NCI-H1417 treated with DMSO at 0.1 percent for 48 hours (cell line): ENCODE measurements at places on chromosomes 4 and X.

DNA sequence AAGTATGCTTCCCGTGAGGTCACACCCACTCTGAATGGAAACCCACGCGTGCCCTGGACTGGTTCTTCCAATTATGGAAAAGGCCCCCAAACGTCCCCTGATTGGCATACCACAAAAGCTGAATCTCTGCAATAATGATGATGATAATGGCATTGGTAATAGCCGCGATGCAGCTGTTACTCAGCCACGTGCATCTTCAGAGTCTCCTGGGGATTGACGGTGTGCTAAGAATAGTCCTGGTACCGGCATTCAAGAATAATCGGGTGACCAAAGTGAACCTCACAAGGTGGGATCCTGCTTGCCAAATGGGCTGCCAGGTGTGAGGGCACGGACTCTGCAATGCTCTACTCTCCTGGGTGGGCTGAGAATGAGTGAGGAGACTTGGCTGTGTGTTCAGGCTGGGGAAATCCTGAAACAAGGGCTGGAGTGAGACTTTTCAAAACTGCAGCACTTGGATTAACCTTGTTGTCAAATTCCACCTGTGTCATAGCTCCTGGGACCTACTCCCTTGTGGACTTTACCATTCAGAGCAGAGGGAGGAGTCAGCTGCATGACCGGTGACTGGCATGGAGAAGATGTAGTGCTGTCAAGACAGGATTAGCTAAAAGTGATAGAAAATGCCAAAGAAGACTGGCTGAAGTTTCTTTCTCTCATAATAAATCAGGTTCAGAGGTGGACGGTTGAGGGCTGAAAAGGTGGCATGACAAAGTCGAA lies 615.4 kb downstream of the MID1IP1 start:
- no peak for DNase-seq

DNA sequence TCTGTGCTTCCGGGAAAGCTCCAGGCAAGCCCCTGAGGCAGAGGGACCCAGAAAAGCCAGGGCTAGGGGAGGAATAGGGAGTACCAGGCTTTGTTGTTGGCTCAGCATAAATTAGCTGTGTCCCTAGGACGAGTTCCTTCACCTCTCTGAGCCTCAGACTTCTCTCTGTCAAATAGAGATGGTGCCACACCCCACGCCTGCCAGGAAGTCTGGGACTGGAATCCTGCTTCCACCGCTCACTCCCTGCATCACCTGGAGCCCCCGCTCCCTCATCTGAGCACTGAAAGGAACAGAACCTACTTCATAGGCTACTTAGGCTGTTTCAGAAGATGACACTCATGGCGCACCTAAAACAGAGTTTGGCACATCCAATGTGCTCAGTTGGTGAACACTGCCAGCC lies 8.1 kb upstream of the JAKMIP1 start:
- no peak for DNase-seq

DNA sequence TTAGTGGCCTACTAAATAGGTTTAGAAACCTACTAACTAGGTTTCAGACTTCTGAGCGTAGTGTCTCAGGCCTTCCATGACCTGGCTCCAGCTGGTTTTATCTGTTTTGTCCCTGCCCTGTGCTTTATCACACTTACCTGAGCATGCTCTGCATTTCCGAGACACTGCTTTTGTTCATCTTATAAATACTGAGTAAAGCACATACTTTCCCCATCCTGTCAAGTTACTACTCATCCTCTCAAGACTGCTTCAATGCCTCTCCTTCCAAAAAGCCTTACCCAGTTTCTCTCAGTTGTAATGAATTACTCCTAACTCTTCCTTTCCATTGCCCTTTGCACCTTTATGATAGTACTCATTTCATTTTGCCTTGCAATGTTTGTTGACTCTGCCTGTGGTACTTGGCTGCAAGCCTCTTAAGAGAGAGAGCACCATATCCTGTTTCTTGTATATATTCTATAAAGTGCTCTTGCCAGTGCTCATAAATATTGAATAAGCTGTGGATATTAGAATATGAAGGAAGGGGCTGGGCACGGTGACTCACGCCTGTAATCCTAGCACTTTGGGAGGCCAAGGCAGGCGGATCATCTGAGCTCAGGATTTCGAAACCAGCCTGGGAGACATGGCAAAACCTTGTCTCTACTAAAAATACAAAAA lies 34.4 kb downstream of the SLAIN2 start:
- DNase-seq, result no peak

DNA sequence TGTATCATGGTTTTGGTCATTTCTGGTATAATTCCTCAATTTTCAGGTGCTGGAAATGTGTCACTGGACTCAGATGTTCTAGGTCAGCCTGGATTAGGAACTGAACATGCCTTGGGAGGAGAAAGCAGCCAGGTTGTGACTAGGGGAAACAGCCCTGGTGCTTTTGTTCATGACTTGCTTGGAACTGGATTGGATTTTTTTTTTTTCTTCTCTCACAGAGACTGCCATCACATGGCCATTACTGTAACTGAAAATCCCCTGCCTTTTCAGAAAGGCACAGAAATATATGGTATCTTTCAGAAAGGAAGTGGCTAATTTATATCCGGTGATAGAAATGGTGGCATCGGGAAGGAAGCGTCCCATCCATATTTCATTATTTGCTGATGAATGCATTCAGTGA lies 34.6 kb downstream of the SEPTIN11 start:
- DNase-seq, result no peak

DNA sequence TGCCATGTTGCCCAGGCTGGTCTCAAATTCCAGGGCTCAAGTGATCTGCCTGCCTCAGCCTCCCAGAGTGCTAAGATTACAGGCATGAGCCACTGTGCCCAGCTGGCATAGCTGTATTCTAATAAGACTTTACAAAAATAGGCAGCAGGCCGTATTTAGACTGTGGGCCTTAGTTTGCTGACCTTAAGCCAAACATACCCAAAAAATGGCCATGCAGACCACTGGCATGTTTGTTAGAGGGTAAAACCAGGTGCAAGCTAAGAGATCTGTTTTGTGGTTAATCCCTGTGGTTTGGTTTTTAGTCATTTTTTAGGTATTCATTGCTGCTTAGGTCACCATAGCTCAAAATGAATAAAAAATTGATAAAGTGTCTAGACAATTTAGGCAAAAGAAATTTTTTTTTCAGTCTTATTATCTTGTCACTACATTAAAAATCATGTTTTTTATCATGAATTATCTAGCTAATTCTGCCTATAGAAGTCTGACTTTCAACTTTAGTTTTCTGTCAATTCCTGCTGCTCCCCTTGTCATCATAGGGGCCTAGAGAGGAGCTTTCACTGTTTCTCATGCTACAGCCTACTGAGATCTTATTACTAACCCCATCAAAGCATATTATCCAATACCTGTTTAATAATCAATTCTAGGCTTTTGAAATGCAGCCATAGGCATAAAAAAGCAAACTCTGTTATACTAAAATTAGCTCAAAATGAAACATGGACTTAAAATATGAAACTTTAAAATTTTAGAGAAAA lies 7.5 kb upstream of the SPINK2 start:
- no peak for DNase-seq

GRCh38 chr4:38568768-38569167 lies 95.2 kb upstream of the KLF3 start:
- no peak for DNase-seq

- no peak for DNase-seq
These were observed 10.9 kb downstream of the GAB1 start for GRCh38 chr4:143347484-143348111.

GRCh38 chr4:148330724-148331123 lies 111.5 kb downstream of the NR3C2 start:
- DNase-seq, result no peak

DNA sequence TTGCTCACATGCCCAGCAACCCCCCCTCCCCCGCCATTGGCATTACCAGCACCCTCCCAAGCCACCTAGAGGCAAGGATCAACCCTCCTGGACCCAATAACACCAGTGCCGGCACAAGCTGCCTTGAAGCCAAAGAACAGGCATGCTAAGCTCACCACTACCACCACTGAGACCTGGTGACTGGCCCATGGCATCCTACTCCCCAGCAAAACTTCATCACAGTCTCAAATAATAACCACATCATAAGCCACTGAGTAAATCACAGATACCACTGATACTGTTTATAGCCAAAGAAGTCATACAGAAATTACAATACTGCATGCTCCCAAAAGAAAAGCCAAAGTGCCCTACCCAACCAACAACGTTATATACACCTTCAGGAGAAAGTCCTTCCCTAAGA lies 73.6 kb upstream of the RPL34 start:
- DNase-seq, result no peak

- no peak for DNase-seq
These were observed 7.2 kb downstream of the GTPBP6 start for GRCh38 chrX:311156-312129.

DNA sequence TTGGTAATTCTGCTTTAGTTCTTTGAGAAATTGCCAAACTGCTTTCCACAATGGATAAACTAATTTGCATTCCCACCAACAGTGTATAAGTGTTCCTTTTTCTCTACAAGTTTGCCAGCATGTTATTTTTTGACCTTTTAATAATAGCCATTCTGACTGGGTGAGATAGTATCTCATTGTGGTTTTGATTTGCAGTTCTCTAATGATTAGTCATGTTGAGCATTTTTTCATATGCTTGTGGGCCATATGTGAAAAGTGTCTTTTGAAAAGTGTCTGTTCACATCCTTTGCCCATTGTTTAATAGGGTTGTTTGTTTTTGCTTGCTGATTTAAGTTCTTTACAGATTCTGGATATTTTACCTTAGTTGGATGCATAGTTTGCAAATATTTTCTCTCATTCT lies 25.9 kb downstream of the ENPEP start:
- no peak for DNase-seq

DNA sequence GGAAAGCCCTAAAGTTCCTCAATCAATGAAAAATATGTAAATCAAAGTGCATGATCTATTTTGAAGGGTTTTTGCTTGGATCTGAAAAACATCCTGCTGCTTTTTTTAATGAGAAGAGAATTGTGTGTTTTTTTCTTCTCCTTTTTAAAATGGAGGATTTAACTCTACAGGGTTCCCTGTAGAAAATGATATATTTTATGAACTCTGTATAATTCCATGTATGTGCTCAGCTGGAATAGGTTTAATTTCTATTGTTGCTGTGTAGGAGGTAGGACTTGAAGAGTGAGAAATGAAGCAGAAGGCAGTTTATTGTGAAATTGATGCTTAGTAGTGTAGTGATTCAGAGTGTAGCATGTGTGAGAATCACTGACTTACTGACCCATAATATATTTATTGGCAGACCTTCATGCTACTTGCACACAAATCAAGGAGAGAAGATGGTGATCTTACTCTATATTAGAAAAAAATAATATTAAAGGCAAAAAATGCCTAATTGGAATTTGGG lies 286.8 kb upstream of the FSTL5 start:
- no peak for DNase-seq

GRCh38 chrX:77953708-77954107 lies 15.7 kb downstream of the PGAM4 start:
- no peak for DNase-seq

DNA sequence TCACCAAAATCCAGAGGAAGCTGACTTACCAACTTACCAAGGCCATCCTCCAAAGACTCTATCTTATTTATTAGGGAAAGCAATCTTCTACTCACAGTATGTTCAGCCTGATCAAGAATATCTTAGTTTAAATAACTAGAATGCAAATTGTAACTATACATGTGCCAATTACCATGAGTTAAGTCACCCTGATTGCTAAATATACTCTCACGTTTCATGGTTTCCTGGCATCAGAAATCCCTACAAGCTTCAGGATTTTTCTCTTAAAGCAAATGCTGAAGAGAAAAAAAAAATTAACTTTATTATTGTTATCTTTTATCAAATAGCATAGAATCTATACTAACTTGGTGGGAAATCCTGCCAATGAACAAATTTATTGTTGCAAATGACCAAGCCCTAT lies 63.0 kb upstream of the MXD4 start:
- no peak for DNase-seq

DNA sequence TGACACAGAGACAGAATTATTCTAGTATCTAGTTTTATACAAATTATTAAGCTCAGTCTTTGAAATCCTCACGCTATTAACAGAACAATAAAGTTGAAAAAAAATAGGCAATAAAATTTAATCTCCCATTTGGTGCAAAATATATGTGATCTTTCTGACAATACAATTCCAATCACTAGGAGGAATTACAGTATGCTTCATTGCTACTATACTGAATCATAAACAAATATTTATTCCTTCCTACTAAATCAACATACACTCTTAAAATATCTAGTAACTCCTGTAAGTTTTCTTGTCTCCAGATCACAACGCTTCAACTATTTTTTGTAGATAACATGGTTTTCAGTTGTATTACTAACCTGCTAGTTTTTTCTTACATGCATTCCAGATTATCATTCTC lies 45.7 kb downstream of the KLHL8 start:
- no peak for DNase-seq

- DNase-seq, result no peak
These were observed 150.9 kb upstream of the FAM241A start for GRCh38 chr4:111994392-111994791.

DNA sequence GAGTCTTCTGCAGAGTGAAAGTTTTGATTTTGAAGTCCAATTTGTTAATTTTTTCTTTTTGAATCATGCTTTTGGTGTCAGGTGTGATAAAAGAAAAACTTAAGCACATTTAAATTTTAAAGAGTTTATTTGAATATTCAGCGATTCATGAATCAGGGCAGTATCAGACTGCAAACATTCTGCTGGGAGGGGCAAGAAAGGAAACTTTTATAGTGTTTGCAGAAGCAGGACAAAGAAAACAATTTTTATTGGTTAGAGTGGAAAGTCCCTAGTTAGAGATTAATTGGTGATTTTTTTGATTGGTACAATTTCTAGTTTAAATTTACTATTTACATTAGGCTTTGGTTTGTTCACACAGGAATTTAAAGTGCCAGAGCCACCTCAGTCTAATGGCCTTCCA lies 1.5 kb upstream of the DIPK2B start:
- no peak for DNase-seq

GRCh38 chrX:102580891-102581290 lies 18.4 kb upstream of the ARMCX5 start:
- no peak for DNase-seq

GRCh38 chr4:55017406-55017805 lies 108.0 kb downstream of the KDR start:
- DNase-seq, result no peak

- DNase-seq, result no peak
These were observed 49.6 kb downstream of the JADE1 start for GRCh38 chr4:128858879-128859671.

DNA sequence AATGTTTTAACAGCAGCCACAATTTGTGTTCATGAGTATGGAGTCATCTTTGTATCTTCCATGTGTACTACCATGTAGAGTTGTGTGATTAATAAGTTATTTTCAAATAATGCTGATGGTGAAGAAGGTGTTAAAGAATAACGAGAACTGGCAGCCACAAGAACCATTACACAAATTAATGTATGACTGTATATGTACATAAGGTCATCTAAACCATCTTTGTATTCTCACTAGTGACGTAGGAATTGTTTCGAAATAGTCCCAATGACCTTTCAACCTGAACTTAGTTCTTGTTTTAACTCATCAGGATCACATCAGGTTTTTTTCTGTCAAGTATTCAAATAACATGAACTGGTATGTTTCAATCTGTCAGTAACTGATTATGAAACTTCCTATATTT lies 48.3 kb upstream of the NOCT start:
- DNase-seq, result no peak

DNA sequence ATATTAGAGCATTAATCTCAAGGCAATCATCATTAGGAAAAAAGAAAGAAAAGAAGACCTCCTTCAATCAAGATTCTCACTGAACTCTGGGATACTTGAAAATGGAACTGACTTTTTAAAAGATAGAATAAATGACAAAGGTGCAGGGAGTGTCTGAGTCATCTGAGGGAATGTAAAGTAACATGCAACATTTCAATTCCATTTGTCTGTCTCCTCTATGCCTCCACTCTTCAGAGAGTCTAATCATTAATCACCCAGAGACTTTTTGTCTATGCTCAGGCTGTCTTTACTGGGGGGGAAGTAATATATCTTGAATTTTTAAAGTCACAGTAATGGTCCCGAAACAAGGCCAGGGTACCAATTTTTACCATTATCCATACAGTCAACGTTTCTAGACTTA lies 55.0 kb upstream of the PACRGL start:
- no peak for DNase-seq
